ENCODE measurements at places on chromosomes 4 and X.

DNA sequence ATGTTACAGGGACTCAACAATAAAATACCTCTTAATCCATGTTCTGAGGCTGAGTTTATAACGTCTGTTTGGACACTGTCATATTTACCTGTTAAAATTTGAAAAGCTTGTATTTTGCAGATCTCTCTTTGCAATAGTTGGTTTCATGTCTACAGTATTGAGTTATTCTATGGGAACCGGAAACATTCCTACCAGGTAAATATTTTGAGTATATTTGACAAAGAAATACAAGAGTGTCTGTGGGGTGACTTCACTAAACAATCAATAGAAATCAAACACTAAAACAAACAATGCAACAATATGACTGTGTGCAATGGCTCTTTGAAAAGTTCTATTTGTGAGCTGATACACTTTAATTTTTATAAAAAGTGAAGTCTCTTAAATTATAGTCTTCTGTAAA lies 47.7 kb upstream of the CXCL8 start:
- no peak for DNase-seq

DNA sequence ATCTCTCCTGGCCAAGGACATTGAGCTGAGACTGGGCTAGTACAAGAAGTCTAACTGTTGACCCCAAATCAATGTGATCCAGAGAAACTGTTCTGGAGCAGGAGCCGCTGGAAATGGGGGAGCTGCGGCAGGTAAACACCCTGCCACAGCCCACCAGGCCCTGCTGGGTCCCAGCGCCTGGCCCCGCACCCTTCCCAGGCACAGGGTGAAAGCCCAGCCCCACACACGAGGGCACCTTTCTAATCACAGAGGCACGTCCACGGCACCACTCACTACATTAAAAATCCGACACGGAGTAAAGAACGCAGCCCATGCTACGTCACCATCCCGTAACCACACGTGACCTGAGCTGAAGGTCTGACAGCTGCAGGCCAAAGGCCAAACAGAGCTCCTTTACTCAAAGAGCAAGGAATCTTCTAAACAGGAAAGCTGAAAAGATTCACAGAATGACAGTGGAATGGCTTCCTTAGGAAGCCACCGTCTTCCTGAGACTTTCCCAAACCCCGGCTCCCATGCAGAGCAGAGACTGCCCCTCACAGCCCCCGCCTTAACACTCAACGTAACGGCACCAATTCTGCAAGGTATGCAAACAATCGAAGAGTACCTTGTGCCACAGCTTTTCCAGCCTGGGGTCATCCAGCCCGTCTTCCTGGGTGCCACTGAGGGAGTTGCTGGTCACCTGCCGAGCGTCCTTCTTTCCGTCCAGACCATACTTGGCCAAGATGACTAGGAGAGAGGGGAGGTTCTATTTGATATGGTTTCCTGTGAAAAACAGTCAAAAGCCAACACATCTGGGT lies 12.6 kb downstream of the LRPAP1 start:
- DNase-seq: no peak

DNA sequence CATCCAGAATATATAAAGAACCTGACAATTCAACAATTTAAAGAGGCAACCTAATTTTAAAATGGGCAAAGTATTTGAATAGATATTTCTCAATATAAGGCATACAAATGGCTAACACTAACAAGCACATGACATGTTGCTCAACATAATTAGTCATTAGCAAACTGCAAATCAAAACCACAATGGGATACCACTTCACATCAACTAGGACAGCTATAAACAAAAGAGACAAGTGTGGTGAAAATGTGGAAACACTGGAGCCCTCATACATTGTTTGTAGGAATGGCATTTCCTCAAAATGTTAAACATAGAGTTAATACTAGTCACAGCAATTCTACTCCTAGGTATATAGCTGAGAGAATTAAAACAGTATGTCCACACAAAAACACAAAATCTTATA lies 96.7 kb downstream of the CORIN start:
- no peak for DNase-seq

GRCh38 chrX:97524997-97525396 lies 641.3 kb downstream of the RPA4 start:
- no peak for DNase-seq

DNA sequence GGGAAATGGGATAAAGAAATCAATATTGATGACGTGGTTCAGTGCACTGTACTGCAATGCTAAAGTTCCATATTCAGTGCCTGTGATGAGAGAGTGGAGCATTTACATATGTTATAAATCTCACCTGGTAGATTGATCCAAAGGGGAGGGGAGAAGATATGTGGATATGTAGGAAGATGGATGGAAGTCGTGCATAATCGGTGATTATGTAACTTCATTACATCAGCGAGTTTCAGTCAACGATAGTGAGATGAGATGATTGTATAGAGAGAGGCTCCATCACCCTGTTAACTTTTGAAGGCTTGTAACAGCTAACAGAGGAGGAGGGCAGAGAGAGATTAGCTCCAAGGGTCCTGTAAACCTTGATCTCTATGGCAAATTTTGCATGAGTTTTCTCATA lies 1.8 kb downstream of the IL1RAPL1 start:
- no peak for DNase-seq

DNA sequence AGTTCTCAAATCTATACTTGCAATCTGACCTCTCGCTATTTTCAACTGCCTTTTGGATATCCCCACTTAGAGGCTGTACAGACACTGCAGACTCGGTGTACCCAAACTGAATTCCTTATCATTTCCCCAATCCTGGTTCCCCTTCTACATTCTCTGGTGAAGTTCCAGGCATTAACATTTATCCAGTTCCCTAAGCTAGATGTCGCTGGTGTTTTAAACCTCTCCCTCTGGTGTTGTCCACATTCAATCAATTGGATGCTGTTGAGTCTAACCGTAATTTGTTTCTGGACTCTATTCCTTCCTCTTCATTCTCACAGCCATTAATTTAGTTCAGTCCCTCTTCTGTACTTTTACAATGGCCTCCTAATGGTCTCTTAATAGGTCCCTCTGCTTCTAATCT lies 7.2 kb upstream of the STK26 start:
- no peak for DNase-seq

DNA sequence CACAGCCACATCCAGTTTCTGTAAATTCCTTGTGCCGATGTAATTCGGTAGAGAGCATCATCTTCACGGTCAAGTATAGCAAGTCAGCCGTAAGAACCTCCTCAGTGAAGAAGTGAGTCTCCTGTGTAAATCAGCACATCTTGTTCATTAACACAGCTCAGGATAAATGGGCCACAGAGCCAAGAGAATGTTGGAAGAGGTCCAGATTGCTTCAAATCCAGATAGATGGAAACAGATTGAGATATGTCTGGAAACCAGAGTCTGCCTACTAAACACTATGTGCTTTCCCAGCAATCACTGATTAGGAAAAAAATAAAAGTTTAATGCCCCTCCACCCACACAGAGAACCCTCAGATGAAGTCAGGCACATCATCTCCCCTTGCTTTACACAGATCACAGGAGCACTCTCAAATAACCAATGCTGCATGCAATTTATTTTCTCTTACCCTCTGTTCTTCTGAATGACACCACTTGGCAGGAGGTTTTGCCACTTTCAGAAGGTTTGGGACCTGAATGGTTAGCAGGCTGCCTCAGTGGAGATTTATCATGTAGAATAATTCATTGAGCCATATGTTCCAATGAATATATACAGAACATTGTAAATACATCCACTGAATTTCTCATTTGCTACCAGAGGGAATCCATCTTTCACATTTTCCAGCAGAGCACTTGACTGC lies 357.7 kb downstream of the C4orf33 start:
- DNase-seq: no peak
